ENCODE measurements at places on chromosomes 1 and 21. TPM values are rescaled to one million over a fixed set of nuclear protein-coding genes. Genes with fewer than 3 reads are reported as not detected.

The KCNE2 gene
- total RNA-seq: not detected

GRCh38 chr1:58839846-58840835 lies 56.3 kb upstream of the JUN start:
- DNase-seq: no peak

- no peak for DNase-seq
These were observed 110.2 kb downstream of the NAV1 start for GRCh38 chr1:201648907-201649721.

The BLACAT1 gene
- total RNA-seq: 0.87 TPM

The KCNJ15 gene
- not detected for total RNA-seq

Measured in SK-MEL-5 (cell line).